Effector memory CD8-positive, alpha-beta T cell (primary cell): ENCODE measurements at places on chromosomes 13 and 19.

- no peak for DNase-seq
These were observed 40.0 kb downstream of the C13orf46 start for GRCh38 chr13:113933901-113934300.

GRCh38 chr13:72545030-72545719 lies 182.3 kb downstream of the MZT1 start:
- DNase-seq, result no peak

DNA sequence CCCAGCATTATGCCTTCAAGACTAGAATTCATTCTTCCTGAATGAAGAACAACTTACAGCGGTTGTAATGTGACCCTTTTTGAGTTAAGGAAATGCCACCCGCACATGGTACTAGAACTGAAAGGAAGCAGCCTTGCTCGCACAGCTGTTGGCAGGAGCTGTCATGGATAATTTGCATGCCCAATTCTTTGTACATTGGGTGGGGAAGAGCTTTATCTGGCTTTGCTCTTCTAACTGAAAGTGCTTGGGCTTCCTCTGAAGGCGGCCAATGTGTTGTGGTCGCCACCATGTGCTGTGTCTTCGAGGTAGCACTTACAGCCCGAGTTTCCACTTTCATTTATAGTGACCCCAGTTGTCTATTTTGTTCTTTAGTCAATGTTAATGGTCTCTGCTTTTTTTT lies 3.4 kb downstream of the CCNE1 start:
- DNase-seq, result no peak

DNA sequence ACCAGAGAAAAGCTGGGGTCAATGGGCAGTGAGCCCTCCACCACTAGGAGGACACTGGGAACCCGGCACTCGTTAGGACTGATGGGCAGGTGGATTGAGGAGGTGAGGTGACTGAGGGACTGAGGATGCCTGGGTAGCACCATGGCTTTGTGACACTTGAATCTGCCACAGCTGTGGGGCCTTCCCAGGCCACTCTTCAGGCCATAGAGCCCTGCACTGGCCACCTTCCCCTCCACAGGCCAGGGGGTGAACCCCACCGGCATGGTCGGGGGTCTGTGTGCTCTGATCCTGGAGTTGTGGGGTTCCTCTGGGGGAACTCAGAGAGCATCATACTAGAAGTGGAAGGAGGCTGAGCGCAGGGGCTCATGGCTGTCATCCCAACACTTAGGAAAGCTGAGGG lies 423.5 kb downstream of the ZNF536 start:
- DNase-seq, result no peak

GRCh38 chr13:101700598-101700997 lies 248.1 kb downstream of the ITGBL1 start:
- DNase-seq, result no peak

DNA sequence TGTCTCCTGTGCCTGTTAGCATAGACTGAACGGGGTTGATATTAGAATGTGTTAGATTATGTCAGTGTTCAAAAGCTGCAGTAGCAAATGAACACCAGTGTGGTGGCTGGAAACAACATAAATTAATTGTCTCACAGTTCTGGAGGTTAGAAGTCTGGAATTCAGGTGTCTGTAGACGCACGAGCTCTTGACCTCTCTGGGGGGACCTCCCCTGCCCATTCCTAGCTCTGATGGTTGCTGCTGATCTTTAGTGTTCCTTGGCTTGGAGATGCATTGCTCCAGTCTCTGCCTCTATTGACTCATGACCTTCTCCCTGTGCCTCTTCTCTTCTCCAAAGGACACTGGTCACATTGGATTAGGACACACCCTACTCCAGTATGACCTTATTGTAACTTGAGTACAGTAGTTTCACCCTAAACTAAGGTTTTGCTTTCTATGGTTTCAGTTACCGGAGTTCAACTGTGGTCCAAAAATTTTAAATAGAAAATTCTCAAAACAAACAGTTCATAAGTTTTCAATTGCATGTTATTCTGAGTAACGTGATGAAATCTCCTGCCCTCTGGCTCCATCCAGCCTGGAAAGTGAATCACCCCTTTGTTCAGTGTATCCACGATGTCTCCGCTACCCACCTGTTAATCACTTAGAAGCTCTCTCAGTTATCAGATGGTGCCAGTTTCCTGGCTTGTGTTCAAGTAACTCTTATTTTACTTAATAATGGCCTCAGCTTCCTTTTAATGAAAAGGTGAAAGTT lies 273.2 kb downstream of the MYO16 start:
- DNase-seq, result no peak

- DNase-seq, result no peak
These were observed 545.5 kb downstream of the UQCRFS1 start for GRCh38 chr19:28667348-28667977.
